ENCODE measurements at places on chromosomes 2 and 18. TPM values are rescaled to one million over a fixed set of nuclear protein-coding genes. Genes with fewer than 3 reads are reported as not detected.

The DPP10 gene
- polyA plus RNA-seq, result not detected

The OTOS gene
- not detected for polyA plus RNA-seq

The TEX44 gene
- polyA plus RNA-seq, result not detected

The RUFY4 gene
- polyA plus RNA-seq, result not detected

The NT5C1B gene
- not detected for polyA plus RNA-seq

DNA sequence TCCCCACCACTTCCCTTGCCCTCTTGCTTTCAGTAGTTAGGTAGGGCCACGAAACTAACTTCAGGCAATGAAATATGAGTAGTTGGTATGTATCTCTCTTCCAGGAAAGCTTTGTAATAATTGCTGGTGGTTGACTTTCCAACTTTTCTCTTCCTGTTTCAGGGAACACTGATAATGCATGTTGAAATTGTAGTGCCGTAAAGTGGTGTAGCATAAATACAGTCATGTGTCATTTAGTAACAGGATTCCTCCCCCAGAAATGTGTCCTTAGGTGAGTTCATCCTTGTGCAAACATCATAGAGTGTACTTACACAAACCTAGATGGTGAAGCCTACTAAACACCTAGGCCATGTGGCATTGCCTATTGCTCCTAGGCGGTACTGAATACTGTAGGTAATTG is 429.2 kb downstream of the PID1 start:
- DNase-seq, result no peak

- no peak for DNase-seq
Measured at GRCh38 chr2:26587994-26588393, 53.2 kb downstream of the CIB4 start.

DNA sequence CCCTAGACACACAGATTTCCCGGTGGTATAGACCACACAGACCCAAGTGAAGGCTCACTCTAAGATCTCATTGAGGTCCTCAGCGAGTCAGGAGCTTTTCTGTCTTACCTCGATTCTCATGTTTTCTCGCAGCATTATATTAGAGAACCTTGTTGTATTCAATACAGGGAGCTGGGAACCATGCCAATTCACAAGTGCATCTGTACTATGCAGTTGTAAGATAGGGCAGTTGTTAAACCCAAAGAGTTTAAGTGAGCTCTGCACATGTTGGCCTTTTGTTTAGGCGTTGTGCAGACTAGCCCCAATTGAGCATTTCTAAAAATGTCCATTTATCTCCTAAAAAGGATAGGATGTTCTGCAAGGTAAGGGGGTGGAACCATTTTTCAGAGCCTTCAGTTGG is 59.6 kb downstream of the FEZ2 start:
- DNase-seq, result no peak

DNA sequence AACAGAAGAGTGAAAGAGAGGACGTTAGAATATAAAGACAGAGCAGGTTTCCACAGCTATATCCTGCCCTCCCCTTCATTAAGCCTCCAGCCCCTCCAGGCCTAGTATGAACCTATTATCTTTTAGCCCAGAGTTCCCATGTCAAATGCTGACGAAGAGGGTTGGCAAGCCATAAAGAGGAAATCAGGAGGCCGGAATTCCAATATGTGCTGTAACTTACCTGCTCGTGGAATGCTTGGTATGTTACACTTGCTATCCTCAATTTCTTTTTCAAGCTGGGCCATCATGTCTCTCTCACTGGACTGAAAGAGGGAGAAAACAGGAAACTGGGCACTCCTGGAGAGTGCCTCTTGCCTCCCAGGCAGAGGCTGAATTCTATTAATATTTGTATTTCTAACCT is 264.1 kb downstream of the TRIB2 start:
- DNase-seq, result no peak

DNA sequence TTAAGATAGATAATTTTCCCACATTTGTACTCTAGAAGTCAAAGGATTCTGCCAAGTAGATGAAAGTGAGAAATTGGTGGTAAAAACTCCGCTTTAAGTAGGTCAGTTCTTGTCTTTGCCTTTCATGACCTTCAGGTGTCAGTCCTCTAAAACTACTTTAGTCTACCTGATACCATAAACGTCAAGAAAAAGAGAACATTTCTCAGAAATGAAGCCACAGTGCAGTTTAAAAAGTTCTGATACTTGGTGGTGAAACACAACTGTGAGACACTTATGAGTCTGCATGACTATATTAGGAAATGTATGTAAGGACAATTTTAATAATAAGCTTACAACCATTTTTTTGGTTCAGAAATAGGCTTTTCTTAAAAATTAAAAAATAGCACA is 583.3 kb downstream of the SATB2 start:
- DNase-seq, result no peak

DNA sequence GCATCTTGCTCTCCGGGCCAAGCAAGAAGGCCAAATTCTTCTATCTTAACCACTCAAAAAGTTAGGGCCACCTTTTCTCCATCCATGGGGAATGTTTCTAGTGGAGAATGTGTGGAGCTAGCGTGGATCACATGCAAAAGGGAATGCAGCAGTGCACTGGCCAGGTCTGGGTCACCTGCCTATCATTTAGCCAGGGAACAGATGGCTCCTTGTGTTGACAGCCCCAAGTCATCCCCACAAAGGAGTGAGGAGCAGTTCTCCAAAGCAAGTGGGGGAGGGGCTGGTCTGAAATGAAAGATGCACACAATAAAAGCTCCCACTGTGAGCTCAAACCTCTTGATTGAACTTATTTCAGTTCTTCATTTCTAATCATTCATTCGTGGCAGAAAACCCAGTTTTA is 19.1 kb downstream of the EPB41L3 start:
- DNase-seq, result no peak
